ENCODE measurements at places on chromosomes 1 and 21. TPM values are rescaled to one million over a fixed set of nuclear protein-coding genes. Genes with fewer than 3 reads are reported as not detected.

GRCh38 chr1:176208034-176208433 lies 948 bp upstream of the COP1 start:
- DNase-seq, result no peak

- no peak for DNase-seq
These were observed 15.8 kb upstream of the ZC3H12A start for GRCh38 chr1:37458551-37458950.

DNA sequence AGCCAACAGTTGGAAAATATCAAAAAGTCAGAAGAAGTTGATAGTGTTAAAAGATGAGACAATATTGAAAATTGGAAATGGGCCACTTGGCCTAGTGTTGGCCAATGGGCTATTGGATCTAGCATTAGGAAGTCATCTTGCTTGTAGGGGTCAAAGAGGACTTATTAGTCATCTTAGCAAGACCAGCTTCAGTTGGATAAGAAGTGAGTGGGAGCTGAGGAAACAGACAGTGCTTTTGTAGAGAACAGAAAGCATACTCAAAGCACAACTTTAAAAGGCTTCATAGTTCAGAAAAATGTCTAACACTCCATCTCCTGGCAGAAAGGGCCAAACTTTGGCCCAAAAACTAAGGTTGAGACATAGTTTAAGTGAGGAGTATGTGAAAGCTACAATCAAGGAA lies 139.9 kb upstream of the PKN2 start:
- no peak for DNase-seq

- peak; percentile 95 for DNase-seq
These were observed 38.3 kb upstream of the F3 start for GRCh38 chr1:94579876-94580294.

DNA sequence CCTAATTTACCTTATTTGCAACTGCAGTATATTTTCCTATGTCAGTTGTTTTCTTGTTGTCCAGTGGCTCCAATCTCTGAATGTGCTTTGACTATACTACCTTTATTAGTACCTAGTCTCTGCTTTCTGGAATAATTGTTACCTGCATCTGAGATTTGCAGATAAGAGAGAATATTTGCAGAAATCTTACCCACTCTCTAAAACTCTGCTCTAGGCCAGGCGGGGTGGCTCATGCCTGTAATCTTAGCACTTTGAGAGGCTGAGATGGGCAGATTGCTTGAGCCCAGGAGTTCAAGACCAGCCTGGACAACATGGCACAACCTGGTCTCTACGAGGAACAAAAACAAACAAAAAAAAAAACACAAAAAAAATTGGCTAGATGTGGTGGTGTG lies 2.0 kb upstream of the SYDE2 start:
- DNase-seq, result no peak

GRCh38 chr1:56092684-56093570 lies 486.4 kb downstream of the PLPP3 start:
- no peak for DNase-seq

DNA sequence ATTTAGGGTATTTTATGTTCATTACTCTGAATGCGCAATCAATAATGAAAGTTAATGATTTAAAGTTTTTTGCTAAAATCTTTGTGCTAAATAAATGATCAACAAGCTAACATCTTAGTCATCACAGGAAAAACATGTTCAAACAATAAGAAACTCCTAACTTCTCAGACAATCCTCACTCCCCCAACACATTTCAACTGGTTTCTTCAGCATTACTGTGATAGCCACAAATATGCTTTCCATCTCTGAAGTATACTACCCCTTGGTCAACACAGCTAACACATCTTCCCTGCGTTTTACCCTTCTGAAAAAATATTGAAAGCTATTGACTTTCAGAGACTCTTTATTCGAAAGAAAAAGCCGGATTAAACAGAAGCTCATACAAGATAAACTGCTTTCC lies 85.8 kb downstream of the ZNF644 start:
- peak; percentile 44 for DNase-seq

DNA sequence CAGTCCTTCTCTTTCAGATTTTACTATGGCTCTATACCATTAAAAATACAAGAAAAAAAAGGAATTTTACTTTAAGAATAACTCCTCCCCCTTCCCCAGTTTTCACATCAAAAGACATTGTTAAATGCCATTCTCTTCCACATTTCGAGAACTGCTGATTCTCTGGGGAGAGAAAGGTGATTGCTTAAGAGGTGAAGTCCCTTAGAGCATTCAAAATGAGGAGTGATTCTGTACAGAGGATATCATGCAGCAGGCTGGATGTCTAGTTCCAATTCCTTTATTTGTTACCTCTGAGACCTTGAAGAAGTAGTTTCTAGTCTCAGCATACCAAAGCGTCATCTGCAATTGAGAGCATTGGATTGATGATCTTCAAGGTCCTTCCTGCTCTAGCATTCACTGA lies 46.9 kb downstream of the FMO3 start:
- DNase-seq, result no peak

DNA sequence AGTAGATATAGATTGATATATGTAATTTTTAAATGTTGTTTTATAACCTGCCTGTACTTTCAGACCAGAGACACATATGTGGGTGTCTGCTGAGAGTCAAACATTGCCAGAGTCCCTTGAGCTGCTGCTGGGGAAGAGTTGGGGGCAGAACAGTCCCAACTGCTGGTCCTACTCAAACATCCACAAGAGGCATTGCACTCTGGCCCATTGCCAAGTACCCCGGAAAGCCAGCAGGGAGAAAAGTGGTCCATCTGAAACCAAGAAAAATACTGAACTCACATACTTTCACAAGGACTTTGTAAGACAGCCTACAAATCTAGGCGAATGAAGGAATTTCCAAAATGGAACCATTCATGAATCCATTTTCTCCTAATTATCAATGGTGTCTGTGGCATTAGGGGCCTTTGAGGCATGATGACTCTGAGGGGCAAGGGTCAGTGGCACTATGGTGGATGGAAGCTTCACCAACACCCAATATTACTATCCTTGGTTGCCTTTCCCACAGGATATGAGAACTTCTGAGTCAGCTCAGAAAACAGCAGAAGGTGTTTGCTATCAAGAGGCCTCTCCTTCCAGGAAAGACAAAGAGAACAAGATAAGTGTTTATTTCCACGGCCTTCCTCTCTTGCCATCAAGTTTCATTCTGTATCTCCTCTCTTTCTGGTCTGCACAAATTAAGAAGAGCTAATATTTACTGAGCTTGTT lies 7.3 kb upstream of the TBX15 start:
- no peak for DNase-seq

Gene THEM5
- not detected for total RNA-seq

Gene TMEM125
- total RNA-seq, result 0.64 TPM

Gene NKAIN1
- total RNA-seq, result 5.6 TPM
